Amniotic stem cell (primary cell): ENCODE measurements at places on chromosomes 3 and 15.

DNA sequence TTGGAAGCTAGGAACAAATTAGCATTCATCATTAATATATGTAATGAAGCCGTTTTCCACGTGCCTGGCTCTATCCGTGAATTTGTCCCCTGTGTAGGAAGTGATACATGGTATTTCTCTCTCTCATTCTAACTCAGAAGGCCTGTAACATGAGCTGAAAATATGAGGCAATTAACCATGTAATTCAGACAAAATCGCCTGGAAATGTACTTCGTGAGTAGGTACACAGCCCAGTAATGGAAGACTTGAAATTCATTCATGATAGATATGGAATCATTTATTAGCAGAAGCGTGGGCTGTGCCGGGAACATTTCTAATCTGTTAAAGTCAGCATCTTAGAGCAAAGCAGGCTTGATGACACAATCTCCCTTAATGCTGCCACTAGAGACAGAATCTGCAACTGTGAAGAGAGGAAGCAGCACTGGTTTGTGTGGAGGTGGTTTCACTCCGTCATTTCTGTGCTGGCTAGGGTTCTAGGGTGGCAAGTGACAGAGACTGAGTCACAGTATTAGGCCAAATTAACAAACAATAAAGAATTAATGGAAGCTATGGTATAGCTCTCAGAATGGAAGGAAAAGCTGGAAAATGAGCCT lies 225.0 kb upstream of the PROK2 start:
- no peak for DNase-seq

- DNase-seq: no peak
Measured at GRCh38 chr15:58459560-58459959, 27.8 kb downstream of the LIPC start.

GRCh38 chr3:165521131-165521871 lies 315.9 kb downstream of the BCHE start:
- no peak for DNase-seq

DNA sequence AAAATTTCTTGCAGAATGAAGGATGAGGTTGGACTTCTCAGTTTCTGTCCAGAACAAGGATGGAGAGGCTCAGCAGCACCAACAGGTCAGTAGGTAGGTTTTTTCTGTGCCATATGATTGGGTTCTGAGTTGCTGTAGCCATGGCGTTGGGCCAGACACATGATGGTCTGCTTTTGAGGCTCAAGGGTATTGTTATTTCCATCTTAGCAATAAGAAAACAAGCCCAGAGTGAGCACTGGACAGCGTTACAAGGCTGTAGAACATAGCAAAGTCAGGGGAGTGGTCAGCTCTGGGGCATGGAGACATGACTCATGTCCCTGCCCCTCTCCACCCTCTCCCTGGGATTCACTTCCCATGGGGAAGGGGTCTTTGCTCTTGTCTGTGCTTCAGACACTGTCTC lies 137.6 kb upstream of the TOPAZ1 start:
- no peak for DNase-seq

GRCh38 chr3:108599677-108600409 lies 10.3 kb downstream of the DZIP3 start:
- no peak for DNase-seq

DNA sequence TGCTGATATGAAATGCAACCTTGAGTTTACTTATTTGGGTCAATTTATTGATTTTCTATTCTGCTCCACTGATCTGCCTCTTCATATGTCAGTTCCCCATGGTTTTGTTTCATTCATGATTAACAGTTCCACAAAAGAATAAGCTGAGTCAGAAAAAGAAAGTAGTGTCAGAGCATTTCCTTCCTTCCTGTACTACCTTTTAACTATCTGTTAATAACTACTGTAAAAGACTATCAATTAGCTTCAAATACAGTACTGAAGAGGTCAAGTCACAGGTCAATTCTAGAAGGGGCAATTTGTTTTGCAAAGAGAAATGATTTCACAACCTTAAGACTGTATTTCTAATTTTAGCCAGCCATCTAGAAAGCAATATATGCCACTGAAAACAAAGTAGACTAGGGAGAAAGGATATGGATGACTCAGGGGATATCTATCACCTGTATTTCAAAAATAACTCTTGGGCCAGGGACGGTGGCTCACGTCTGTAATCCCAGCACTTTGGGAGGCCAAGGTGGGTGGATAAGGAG lies 129.5 kb downstream of the TFDP2 start:
- no peak for DNase-seq

DNA sequence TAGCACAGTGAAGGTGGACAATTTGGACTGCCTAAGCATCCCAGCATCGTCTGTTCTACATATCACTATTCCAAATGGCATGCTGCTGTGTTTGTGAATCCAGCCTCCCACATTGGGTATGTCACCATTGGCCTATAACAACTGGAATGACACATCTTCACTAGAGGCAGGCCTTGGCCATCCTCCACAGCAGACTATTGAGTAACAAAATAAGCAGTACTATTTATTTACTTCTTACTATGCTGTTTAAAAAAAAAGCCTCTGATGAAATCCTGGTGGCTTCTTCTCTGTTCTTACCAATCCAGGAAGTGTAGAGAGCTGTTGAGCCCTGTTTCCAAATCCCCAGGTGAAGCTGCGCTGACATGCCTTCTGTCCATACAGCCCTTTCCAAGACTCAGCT lies 30.6 kb upstream of the CERS3 start:
- DNase-seq: no peak

DNA sequence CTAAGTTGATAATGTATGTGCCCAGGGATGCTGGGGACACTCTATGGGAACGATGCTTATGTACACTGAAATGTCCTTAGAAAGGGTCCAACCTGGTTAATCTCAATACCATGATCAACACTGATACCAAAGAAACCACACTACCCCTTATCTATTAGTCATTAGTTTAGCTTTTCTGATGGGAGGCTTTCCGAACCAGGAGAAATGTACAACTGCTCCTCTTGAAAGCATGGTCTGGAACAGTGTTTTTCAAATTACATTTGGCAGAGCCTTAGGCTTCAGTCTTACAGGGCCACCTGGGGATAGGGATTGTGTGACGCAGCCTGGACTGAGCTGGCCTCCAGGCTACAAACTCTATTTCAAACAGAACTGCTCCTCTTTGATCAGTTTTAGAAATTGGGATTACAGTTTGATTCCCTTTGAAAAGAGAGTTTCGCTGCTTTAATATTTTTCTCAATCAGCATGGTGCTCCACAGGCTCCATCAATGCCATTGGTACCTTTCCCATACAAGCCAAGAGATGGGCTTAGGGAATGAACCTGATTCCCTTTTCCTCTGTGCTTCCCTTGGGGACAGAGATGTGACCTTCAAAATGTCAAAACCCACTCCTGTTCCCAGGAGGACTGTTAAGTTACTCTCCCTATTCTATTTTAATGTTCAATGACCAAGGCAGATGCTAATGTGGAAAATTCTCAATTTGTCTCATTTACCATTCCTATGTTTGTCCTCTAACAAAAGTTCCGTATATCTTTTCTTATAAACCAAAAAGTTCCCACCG lies 296.0 kb upstream of the ADAMTS9 start:
- DNase-seq: no peak

DNA sequence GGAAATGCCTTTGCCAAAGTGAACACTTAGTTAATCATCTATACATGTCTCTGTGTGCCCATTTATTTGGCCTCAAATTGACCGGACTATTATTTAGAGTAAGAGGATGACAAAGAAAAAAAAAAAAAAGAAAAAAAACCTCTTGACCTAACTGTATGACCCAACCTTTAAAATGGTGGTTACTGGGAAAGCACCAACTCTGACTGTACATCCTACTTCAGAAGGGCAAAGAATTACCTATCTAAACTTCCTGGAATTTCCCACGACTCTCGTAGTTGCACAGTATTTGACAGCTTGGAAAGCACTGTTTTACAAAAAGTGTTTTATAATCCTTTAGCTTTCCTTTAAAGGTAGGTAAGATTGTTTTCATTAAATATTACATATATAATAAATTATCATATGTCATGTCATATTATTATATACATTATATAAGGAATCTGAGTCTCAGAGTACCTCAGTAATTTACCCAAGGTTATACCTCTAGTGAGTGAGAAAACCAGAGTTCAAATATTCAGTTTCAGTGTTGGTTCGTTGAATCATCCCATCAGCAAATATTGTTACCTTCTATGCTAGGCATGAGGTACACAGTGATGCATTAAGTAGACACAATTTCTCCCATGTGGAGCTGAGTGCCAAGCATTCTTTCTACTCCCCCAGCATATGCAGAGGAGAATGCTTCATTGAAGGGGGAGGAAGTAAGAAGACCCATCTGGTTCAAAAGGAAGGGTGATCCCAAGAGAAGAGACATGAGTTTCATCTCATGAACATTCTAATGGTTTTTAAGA lies 5.0 kb downstream of the BCL2A1 start:
- no peak for DNase-seq
